Activated effector memory CD4-positive, alpha-beta T cell treated with Interleukin-2 at 50 U/mL for 16 hours (primary cell): ENCODE measurements at places on chromosomes 6 and 20.

- no peak for DNase-seq
These were observed 813.0 kb downstream of the DHX35 start for GRCh38 chr20:39775110-39775509.

- DNase-seq: no peak
These were observed 38.0 kb upstream of the HIVEP1 start for GRCh38 chr6:11974089-11974488.

- DNase-seq: no peak
These were observed 112.0 kb upstream of the SIRPA start for GRCh38 chr20:1783245-1783644.

DNA sequence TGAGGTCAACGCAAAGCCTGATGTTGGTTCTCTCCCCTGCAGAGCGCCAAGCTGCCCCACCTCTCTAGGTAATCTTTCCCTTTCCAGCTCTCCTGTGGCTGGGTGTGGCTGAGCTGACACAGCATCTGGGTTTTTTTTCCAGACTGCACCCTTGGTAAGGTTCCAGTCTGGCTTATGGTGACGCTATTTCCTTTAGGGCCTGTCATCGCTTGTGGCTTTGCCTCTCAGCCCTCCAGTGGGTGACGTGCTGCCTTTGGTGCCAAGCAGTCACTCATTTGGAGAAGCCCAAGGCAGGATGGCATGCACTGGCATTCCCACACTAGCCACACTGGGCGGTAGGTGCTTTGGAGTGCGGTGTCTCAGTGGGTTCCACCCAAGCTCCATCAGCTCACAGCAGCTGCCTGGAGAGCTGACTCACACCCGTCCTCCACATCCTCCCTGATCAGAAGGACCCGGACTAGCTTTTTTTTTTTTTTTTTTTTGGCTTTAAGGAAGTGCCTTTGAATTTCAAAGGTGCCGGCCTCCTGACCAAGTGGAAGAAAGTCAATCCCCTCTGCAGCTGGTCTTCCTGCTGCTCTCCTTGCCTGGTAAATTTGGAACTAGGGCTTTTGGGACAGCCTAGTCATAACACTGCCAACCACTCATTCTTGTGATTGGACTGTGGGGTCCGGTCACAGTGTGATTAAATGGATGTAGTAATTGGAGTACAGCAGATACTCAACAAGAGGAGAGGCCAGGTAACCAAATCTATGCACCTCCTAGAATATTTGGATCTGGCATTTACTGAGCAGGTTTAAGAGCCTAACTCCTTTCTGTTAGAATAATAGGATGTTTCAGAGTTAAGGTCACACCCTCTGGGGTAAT is 153.6 kb downstream of the CD83 start:
- DNase-seq: peak; percentile 18

- no peak for DNase-seq
These were observed 67.8 kb downstream of the MMS22L start for GRCh38 chr6:97215157-97215769.

DNA sequence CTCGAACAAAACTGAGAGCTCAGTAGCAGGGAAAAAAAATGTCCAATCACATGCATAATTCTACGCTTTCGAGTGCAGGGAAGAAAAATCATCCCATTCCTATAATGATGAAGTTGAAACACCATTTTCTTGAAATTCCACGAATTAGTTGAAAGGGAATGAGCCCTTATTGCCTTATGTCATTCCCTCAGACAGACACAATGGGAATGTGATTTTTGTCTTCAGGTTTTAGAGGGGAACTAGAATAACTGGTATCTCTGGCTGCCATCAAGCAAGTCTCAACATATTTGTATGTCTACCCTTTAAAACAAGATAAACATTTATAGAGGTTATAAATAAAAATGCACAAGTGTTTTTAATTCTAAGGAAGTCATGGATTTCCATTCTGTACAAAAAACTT is 87.9 kb downstream of the KIF13A start:
- no peak for DNase-seq

GRCh38 chr6:63674635-63675034 is 39.0 kb downstream of the PHF3 start:
- DNase-seq: no peak

DNA sequence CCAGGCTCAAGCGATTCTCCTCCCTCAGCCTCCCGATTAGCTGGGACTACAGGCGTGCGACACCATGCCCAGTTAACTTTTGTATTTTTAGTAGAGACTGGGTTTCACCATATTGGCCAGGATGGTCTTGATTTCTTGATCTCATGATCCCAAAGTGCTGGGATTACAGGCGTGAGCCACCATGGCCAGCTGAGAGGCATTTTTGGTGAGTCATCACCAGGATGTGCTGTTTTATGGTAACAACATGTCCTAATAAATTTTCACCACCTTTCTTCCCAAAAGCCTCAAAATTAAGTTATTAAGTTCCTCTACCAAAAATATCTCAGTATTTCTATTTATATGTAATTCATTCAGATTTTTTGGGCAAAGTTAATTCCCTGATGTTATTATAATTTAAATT is 53.5 kb downstream of the COL21A1 start:
- no peak for DNase-seq

DNA sequence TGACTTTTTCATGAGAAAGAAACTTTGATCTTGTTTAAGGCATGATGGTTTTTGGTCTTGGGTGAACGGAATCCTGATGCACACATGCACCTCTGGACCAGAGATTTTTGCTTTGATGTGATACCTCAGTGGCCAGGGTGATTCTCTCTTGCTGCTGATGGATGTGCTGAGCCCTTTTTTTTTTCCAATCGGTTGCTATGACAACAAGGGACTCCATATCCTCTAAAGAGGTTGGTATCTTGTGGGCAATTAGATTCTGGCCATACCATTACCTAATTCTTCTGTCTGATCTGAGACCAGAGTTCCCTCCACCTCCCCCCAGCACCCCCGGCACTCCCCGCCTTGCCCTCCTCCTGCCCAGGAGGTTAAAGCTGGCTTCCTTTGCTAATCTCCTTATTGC is 24.9 kb downstream of the PDYN start:
- DNase-seq: no peak

DNA sequence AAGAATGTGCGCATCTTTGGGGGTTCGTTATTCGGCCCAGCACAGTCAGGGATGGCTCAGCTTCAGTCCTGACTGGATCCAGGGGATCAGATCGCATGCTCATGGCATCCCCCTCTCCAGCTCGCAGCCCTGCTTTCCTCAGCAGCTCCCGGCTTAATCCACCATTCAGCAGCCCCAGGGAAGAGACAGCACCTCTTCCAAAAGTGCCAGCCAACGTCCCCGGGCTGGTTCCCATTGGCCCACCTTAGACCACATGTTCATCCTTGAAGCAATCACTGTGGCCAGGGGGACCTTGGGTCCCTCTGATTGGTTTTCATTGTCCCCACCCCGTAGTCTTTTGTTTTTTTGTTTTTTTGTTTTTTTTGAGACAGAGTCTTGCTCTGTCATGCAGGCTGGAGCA is 188.7 kb downstream of the ZMYND8 start:
- no peak for DNase-seq

DNA sequence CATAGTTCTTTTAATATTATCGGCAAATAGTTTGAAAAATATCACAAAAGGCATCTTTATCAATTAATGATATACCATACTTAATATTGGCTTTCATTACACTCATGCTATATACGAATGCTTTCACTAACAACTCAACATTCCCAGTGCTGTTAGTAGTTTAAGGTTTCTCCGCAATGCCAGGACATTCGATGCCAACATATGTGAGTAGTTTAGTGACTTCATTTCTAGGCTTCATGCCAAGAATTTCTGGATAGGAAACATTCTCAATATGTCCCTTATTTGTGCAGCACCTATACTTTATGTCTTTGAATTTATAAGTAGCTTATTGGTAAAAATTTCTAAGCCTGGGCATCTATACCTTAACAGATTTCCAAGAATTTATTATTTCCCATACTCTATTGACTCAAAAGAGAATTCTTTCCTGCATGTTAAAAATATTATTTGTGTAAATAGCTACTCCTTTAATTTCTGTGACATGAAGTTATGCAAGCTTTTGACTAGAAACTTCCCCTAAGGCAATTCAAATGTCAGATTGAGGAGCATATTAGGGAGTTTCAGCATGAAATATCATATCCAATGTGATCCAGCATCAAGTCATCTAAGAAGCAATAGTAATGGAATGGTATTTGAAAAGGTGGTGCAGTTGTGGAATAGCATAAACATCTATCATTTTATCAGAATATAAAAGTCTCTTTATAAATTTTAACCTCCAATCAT is 236.0 kb upstream of the STXBP5 start:
- no peak for DNase-seq

DNA sequence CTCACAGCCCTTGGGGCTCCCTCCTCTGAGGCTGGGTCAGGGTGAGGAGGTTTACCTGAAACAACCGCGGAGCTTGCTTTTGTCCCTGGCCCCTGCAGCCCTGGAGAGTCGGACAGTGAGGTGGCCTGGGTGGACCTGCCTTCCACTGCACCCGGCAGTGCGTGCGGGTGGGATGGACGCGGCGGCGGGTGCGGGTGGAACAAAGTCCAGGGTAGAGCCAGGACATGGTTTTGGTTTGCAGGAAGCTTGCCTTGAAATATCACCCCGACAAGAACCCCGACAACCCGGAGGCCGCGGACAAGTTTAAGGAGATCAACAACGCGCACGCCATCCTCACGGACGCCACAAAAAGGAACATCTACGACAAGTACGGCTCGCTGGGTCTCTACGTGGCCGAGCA is 27.1 kb downstream of the UCKL1 start:
- DNase-seq: no peak

DNA sequence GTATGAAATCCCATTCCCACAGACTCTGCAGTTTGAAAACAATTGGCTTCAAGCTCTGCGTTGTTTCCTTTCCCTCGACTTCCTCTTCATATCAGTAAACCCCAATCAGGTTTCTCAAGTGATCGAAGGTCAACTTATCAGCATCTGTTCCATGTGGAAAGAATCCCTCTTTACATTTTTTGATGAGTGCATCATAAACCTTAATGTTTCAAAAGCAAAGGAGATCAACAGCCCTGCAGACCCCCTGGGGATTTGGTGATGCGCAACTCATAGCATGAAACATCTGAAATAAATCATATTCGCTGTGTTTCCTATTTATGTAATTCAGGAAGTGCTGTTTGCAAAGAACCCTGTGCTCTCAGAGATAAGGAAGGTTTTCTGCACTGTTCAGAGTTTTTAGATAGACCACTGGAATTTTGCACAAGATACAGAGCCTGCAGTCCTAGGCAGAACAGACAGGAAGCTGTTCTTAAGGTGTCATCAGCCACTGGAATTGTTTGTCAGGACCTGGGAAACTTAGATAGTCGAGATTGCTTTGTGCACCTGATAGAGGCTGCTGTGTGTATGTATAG is 216.0 kb downstream of the HIVEP2 start:
- DNase-seq: no peak

DNA sequence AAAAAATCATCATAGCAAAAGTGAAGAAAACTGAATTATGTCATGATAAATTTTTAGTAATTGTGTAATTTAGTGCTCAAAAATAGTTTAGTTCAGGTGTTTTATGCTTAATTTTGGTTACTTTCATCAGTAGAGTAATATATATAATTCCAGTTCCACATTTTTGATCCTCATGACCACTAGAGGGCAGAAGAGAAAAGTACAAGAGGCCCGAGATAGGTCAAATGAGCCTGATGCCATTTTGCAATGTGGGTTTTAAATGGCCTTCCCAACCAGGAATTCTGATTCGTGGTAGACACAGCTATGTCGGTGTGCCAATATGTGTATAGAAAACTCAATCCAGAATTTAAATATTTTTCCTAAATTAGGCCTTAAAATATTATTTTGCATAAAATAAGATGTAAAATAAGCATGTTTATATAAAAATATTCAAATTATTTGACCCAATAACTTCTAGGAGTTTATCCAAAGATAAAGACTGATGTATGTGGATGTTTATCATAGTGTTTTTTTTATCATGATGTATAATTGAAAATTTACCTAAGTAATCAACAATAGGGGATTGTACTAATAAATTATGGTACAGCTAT is 159.7 kb upstream of the RPS6KA2 start:
- no peak for DNase-seq

- no peak for DNase-seq
These were observed 114.7 kb downstream of the SASH1 start for GRCh38 chr6:148457137-148457842.

- no peak for DNase-seq
These were observed 27.9 kb downstream of the GFRA4 start for GRCh38 chr20:3635346-3635745.

GRCh38 chr20:44027343-44028002 is 112.8 kb downstream of the TOX2 start:
- DNase-seq: no peak

GRCh38 chr6:113936093-113936934 is 34.6 kb downstream of the HDAC2 start:
- DNase-seq: no peak

DNA sequence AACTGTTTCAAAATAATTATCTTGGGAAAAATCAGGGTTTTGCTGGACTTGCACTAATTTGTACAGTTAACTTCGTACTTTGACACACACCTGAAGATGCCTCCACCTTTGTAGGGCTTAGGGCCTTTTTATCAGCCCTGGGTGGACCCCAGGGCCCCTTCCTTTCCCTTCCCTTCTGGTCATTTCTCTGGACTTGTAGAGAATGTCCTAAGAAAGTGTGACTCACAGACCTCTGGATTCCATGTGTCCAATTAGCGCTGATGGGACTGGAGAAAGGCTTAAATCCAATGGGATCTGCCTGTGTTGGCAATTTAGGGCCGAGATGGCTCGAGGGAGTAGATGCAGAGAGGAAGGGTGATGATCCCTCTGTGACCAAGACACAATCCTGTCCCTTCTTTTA is 9.3 kb downstream of the TRIM15 start:
- DNase-seq: no peak

DNA sequence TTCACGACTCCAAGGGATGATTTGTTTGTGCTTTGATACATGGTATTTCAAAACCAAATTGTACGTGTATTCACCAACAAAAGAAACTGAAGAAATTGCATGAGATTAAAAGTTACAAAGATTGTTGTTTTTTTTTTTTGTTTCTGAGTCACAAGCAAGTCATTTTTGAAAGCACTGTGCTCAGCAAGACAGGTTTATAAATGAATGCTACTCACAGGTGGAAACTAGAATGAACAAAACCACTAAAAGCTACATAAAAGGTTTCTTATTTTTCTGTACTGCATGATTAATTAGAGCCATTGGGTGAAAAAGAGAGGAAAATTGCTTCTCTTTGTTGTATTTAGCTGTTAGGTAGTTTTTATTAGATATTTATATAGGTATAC is 90.2 kb upstream of the RIPOR2 start:
- DNase-seq: no peak

GRCh38 chr6:69601132-69601531 is 195.7 kb downstream of the LMBRD1 start:
- no peak for DNase-seq
